ENCODE measurements at places on chromosomes 7 and 10.

DNA sequence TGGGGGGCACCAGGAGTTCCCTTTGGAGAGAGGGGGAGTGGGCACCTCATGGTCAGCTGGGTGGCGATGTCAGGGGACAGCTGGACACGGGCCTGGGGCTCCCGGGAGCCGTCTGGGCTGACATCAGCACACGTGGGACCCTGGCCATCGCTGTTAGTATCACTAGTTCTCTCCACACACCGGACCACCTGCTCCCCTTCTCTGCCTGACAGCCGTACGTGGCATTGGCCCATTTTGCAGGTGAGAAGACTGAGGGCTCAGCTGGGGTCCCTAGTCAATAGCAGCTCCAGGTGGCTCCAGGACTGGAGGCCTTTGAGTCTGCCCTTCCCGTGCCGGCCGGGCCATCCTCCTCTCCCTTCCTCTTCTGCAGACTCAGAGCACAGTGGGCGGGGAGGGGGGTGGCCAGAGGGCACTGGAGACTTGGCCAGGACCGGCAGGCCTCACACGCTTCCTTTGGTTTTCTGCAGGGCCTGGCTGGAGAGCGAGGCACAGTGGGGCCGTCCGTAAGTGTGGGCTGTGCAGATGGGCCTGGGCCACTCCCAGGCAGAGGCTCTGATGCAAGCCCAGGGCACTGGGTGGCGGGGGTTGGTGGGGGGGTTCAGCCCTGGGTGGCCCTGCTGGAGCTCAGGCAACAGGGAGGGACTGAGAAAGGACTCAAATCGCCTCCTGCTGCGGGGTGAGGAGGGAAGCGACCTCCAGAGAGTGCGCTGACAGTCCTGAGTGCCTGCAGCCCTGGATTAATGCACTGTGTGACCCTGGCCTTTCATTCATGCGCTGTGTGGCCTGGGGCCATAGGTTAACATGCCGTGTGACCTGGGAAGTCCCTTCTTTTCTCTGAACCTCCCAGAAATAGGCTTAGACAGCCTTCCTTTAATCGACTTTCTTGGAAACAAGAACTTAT lies 78.2 kb downstream of the MYL10 start:
- no peak for DNase-seq

DNA sequence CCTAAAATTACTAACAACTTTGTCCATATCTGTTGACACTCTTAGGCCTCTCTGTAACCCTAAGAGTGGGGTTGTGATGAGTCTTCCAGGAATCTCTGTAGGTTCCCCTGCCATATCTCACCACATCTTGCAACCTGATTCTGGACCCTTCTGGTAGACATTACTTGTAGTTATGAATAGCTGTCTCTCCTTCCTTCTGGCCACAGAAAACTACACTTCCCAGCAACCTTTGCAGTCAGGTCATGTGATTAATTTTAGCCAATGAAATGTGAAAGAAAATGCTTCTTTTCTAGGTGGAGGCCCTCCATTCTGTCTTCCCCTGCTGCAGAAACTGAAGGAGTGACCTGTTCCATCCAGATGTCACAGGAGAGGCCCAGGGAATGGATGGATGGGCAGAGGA lies 147.6 kb upstream of the AOAH start:
- no peak for DNase-seq

- DNase-seq, result no peak
Observed at GRCh38 chr7:55468495-55468894, 103.4 kb downstream of the LANCL2 start.

DNA sequence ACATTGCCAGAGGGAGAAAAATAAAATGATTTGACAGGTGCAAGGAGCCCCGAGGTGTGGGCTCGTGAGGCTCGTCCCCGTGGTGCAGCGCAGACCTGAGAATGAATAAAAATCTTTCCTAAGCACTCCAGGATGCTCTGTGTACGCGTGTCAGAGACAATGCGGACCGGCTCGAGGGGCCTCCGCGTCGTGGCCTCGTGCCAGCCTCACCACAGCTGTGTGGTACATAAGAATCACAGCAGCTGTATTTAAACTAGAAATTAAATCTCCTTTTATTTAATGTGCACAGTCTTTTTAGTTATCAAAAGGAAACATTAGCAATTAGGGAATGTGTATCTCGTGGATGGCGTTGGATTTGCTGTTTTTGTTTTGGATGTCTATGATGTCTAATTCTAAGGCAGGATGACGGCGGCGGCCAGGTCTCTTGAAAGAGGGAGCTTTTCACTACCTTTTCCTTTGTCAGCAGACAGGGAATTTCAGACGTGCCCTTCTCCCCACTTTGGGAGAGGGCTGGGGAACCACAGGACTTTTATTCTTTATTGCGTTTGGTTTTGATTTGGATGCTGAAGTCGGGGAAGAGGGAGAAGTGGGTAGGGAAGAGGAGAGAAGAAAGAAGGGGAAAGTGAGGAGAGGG lies 365.3 kb upstream of the SHH start:
- DNase-seq, result no peak

- no peak for DNase-seq
Observed at GRCh38 chr7:135976312-135977006, 700 bp downstream of the MTPN start.

- DNase-seq, result no peak
Observed at GRCh38 chr10:33337326-33337957, 3.0 kb upstream of the NRP1 start.

GRCh38 chr7:3951316-3952055 lies 650.4 kb downstream of the SDK1 start:
- no peak for DNase-seq

- DNase-seq, result no peak
Observed at GRCh38 chr10:7421526-7421925, 10.7 kb upstream of the SFMBT2 start.

GRCh38 chr10:118356628-118357027 lies 14.5 kb upstream of the FAM204A start:
- no peak for DNase-seq

DNA sequence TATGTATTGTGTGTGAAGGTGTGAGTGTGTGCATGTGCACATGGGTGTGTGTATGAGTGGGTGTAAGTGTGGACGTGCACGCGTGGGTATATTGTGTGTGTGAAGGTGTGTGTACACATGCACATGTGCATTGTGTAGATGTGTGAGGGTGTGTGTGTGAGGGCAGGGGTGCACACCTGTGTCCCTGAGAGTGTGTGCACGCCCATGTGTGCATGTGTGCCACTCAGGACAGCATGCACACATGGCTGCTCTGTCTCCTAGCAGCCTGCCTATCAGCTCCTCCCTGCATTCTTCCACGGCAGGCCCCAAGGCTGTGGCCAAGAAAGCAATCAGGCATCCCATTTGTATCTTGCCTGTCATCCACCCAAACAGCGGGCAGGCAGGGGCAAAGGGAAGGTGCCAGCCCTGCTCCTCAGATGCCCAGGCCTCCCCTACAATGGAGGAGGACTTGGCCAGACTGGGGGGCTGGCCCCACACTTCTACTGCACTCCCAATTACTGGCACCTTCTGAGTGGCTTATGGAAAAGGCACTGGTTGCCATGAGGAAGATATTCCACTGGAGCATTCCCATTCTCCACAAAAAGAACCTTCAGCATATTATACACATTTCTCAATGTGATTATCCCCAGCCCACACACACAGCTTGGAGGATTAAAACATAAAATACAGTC lies 380.4 kb upstream of the ZMIZ1 start:
- DNase-seq, result no peak

GRCh38 chr10:7950981-7951847 lies 103.3 kb upstream of the GATA3 start:
- DNase-seq, result no peak

GRCh38 chr10:122123186-122123585 lies 134.2 kb downstream of the TACC2 start:
- no peak for DNase-seq

DNA sequence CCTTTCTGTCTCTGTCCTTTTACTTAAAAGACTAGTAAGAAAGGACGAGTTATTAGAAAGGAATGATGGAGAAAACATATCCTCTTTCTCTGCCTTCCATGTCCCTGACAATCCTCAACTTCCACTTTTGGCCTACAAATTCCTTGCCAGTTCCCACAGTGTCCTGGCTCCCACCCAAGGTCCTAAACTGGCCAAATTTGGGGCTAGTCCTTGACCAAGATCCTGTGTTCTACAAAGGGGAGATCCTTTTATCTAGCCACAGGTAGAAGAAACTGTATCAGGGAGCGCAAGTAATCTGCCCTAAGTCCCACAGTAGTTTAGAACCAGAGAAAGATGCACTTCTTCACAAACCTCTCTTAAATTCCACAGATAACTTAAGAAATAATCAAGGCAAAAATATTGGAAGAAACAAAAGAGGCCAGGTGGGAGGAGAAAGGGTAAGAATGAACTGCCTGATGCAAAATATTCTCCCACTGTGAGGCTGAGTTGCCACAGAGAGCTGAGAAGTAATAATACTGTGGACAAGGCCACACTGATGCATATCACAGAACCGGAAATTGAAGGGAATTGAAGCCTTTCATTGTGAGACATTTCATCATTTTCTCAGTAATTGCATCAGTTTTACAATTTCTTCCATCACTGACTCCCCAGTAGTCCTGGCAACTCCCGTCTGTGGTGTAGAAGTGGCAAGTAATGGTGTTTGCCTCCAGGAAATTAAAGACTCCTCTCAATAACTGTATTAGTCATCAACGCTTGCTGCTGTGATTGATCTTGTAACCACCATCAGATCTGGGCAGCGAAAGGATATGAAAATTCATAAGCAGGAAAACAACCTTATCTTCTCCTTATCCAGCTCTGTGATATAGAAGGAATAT lies 47.2 kb downstream of the DNAJC12 start:
- DNase-seq, result no peak

GRCh38 chr10:74474022-74474713 lies 323.1 kb downstream of the ADK start:
- no peak for DNase-seq

- no peak for DNase-seq
Observed at GRCh38 chr10:131267814-131268095, 43.8 kb downstream of the TCERG1L start.

DNA sequence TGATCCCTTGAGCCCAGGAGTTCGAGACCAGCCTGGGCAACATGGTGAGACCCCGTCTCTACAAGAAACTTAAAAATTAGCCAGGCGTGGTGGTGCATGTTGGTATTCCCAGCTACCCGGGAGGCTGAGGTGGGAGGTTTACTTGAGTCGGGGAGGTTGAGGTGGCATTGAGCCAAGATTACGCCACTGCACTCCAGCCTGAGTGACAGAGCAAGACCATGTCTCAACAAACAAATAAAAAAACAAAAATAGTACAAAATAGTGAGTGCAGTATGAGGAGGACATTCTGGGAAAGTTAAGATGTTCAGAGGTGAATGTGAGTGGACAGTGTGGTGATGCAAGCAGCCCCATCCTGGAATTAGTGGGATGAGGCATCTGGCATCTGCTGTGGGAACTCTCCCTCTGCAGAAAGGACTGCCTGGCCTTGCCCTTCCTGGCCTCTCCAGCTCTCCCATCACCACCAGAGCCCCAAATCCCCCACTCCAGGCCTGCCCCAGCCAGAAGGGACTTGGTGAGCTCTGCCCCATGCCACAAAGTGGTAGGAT lies 96.6 kb upstream of the PARD3 start:
- DNase-seq, result no peak

DNA sequence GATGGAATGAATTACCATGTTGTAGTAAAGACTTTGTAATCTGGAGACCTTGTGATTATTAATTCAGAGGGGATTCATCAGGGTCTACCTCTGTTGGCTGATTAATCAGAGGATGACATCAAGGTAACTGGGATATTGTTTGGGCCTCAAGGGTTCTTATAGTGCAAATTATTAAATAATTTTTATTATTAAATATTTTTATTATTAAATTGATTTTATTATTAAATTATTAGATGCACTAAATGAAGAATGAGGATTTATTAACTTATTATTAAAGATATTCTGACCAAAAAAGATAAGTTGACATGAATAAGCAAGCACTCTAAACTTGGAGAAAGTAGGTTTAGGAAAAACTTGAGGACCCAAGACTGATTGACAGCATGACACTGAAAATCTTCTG lies 661.7 kb downstream of the NRG3 start:
- no peak for DNase-seq

DNA sequence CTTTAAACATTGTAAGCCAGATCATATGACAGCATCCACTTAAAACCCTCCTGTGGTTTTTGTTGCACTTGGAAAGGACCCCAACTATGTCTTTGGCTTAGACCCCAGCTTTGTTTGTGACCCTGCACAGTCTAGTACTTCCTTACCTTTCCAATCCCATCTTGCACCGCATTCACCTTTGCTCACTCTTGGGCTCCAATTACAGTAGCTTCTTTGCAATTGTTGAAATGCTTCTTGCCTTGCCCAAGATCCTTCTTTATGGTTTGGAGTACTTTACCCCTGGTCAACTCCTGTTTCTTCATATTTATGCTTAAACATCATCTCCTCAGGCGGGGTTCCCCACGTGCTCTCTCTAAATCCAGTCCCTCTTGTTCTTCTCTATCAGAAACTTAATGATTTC lies 162.6 kb downstream of the PTEN start:
- DNase-seq, result no peak

GRCh38 chr7:77188731-77189437 lies 10.7 kb downstream of the FGL2 start:
- DNase-seq, result no peak

DNA sequence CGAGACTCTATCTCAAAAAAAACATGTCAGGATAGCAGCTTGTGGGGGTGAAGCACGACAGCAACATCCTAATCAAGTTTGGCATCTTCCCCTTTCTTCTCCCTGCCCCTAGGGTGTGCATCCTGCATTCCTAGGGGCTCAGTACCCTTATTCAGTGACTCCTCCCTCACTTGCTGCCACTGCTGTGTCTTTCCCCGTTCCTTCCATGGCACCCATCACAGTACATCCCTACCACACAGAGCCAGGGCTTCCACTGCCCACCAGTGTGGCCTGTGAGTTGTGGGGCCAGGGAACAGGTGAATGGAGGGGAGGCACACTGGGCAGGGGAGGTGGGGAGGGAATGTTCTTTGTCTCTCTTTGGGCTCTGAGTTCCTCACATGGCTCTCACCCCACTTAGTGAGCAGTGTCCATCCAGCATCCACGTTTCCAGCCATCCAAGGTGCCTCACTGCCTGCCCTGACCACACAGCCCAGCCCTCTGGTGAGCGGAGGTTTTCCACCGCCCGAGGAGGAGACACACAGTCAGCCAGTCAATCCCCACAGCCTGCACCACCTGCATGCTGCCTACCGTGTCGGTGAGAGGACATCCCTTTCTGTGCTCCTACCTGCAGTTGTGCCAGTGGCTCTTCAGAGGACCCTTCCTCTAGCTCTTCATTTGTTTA lies 11.4 kb downstream of the NDST2 start:
- DNase-seq, result no peak

GRCh38 chr7:157576415-157576814 lies 239.6 kb downstream of the DNAJB6 start:
- no peak for DNase-seq

DNA sequence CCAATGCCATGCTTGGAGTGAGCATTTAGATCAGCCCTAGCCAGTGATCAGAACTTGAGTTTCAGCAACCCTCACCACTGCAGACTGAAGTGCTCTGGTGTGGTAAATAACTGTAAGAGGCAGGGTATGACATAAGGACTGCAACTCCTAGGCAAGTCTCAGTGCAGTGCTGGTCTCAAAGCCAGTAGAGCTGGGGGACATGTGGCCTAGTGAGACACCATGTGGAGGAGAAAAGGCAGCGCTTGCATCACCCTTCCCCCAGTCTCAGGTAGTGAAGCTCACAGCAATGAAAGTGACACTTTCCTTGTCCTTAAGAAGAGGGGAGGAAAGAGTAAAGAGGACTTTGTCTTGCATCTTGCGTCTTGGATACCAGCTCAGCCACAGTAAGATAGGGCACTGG lies 386.8 kb upstream of the POT1 start:
- DNase-seq, result peak; percentile 84

GRCh38 chr7:132576721-132577085 lies 433 bp upstream of the PLXNA4 start:
- DNase-seq, result no peak

Measured in iPS DF 6.9 (cell line).